ENCODE measurements at places on chromosomes 11 and 22.

DNA sequence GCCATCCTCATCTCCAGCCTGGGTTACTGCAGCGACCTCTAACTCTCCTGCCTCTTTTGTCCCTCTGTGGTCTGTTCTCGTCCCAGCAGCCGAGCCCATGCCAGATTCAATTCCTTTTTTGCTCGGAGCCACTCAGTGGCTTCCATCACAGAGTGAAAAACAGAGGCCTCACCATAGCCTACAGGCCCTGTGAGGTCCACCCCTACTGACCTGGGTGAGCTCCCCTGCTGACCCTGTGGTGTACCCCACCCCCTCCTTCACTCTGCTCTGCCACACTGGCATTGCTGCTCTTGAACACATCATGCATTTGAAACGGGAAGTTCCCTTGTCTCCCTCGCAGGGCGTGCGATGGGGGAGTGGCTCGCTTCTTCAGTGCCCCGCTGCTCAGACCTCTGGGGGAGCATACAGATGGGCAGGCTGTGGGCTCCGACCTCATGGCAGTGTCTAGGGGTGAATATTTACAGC lies 2.1 kb downstream of the AIP start:
- DNase-seq, result peak; percentile 72

DNA sequence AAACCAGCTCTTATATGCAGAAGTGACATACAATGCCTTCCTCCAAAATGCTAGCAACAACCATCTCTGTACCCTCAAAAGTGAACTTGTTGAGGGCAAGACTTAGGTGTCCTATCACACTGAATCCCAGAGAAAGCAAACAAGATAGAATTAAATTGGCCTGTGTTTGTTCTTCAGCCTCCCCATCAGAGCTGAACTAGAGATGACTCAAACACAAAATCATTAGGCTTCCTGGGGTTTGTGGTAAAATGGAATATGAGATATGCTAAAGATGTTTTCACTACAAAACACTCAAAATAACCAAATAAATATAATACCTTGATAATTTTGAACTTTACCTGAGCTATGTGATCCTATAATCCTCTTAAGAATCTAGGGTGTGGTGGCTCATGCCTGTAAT lies 31.6 kb downstream of the ZNF214 start:
- no peak for DNase-seq

DNA sequence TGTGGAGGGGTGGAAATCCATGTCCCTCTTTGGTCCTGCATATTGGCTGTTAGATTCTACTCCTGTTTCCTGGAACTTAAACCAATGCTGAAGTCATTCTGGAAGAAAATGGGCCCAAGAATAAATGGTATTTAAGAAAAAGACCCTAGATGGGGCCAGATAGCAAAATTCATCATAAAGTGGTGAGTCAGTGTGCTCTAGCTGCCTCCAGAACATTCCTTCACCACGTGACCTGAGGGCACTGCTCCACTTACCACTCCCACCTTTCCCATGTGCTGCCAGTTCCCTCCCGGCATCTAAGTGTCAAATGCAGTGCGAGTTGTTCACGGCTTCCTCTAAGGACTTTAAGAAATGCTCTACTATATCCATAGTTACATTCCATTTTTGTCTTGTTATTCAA lies 30.9 kb upstream of the NAP1L4 start:
- no peak for DNase-seq

DNA sequence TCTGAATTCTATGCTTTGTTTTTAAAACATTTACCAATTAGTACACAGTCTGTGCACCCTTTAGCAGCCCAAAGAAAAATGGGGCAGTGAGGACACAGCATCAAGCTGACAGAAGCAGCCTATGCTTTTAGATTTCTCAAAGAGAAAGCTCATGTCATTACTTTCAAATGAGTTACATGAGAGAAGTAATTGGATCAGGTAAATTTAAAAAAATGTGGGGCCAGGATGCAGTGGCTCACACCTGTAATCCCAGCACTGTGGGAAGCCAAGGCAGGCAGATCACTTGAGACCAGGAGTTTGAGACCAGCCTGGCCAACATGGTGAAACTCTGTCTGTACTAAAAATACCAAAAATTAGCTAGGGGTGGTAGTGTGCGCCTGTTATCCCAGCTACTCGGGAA lies 57.7 kb downstream of the APOL5 start:
- no peak for DNase-seq

- no peak for DNase-seq
Measured at GRCh38 chr11:68831124-68831523, 10.6 kb downstream of the CPT1A start.

DNA sequence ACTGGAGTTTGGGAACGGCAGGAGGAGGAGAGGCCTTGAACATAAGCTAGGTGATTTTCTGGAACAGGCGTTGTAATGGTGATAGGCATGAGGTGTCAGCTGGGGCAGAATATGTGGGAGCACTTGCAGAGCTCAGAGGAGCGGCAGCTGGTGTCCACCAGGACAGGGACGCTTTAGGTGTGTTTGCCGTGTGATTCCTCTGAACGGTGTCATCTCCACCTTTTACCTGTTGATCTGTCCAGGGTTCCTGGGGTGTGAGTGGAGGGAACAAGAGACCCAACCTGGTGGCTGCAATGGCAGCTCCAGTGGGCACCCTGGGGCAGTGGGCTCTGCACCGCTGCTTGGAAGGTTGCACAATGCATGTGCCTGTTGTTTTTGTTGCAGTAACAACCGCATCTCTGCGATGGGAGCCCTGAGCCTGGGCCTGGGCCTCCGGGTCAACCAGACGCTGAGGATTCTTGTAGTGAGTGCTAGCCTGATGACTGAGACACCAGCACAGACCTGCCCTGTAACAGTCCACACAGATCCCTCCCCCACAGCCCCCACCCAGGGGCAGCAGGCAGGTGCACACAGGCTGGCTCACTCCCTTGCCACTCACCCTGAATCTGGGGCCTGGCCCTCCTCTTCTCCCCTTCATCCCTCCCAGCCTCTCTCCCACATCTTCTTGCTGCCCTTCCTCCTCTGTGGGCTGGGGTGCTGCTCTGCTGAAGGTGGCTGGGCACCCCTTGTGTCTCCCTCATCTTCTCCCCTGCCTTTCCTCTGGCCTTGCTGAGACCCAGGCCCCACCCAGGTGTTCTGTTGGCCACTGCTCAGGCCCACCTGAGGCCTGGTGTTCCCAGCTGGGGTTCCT lies 9.2 kb downstream of the LRRC74B start:
- DNase-seq, result no peak

GRCh38 chr11:16969010-16969999 lies 44.9 kb downstream of the PLEKHA7 start:
- DNase-seq, result no peak

GRCh38 chr11:20712912-20713311 lies 43.5 kb downstream of the NELL1 start:
- DNase-seq, result no peak

DNA sequence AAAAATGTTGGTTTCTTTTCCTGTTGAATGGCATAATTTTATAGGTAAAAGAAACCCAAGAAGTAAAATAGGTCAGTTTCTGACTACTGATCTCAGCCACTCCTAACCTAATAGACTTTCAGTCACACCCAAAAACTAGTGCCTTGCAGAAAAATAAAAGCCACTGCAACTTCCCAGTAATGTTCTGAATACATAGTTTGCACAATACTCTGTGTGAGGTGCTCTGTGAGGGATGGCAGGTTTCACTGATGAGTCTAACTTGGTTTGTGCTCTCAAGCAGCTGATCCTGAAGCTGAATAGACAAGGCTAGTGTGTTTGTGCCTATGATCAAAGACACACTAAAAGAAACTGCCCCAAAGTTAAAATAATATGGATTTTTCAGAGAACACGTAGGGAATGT lies 758.3 kb downstream of the NELL1 start:
- no peak for DNase-seq

DNA sequence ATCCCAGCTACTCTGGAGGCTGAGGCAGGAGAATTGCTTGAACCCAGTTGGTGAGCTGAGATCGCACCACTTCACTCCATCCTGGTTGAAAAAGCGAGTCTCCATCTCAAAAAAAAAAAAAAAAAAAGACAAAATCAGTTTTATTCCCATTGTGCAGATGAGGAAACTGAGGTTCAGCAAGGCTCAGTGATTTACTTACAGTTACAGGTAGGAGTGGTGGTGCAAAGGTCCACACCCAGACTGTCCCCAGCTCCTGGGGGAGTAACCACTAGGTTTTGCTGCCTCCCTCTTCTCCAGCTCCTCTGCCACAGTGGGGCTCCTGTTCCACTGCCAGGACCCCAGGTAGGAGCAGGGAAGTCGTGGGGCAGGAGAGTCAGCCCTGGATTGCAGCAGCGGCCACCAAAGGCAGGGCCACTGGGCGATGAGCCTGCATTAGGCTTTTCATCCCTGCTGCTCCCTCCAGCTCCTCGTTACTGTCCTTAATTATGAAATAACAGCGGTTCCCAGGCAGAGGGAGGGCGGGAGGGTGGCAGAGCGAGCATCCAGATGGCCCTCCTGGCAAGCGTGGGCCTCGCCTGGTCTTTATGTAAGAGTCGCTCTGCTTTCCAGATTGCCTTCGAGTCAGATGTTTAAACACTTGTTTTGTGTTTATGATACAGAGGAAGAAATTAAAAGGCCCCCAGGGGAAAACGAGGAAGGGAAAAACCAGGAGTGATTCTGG lies 15.5 kb upstream of the RASD2 start:
- DNase-seq, result no peak

DNA sequence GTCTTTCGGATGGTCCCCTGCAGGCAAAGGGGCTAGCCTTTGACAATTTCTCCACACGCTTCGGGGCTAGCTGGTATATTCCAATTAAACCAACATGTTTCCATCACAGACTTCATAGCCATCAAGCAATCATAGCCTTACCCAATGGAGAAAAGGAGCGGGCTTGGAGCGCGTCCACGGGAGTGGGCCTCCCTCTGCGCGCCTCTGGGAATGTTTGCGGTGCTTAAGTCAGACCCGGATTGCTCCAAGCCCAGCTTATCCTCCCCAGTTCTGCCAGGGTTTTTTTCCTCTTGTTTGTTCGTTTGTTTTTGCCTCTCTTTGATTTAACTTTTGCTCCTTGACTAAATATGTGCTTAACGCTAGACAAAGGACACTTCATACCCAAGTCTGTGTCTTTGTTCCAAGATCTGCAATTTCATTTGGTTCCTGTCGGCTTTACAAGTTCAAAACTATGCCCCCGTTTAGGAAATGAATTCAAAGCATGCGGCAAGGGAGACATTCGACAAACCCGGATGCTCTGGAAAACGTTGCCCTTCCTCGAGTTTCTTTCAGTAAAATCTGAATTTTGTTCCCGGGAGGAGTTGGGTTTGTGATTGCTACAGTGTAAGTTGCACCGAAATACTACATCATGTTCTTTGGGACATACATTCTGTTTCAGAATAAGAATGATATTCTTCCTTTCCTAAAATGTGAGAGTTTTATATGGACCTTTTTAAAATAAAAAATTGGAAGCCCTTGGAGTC lies 1.0 kb upstream of the GLB1L2 start:
- DNase-seq, result no peak

DNA sequence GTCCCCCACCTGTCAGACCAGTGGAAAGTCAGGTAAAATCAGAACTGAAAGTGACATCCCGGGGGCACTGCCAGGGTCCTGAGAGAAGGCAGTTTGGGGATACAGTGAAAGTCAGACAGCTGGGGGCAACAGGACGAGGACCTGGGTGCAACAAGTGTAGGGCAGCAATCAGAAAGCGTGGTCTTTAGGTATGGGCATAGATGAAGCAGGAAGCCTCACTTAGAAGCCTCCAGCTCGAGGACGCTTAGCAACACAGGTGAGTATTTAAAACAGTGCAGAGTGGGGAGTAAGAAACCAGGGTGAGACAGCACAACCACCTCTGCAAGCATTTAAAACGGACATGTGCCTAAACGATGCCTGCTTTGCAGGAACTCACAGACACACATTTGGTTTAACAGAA lies 64.6 kb upstream of the POU2AF1 start:
- DNase-seq, result no peak

- DNase-seq, result no peak
Measured at GRCh38 chr22:37259540-37260029, 15.5 kb upstream of the RAC2 start.

DNA sequence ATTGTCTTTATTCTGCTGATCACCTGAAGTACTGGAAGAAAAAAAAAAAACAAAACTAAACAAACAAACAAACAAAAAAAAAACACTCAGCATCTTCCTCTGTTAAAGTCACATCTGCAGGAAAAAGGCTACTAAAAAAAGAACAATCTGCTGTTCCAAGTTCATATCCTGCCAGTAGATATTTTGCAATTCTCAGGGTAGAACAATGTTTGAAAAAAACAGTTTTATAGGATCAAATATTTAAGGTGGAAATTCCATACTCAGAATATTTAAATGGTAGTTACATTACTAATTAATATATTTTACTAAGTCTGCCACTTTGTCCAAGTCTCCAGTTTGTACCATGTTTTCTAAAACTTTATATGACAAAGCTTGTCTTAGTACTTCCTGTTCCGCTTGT lies 175.2 kb downstream of the SBF2 start:
- DNase-seq, result no peak

- DNase-seq, result no peak
Measured at GRCh38 chr11:100866453-100866852, 179.4 kb downstream of the ARHGAP42 start.

- DNase-seq, result no peak
Measured at GRCh38 chr11:45881708-45882368, 3.6 kb upstream of the MAPK8IP1 start.

DNA sequence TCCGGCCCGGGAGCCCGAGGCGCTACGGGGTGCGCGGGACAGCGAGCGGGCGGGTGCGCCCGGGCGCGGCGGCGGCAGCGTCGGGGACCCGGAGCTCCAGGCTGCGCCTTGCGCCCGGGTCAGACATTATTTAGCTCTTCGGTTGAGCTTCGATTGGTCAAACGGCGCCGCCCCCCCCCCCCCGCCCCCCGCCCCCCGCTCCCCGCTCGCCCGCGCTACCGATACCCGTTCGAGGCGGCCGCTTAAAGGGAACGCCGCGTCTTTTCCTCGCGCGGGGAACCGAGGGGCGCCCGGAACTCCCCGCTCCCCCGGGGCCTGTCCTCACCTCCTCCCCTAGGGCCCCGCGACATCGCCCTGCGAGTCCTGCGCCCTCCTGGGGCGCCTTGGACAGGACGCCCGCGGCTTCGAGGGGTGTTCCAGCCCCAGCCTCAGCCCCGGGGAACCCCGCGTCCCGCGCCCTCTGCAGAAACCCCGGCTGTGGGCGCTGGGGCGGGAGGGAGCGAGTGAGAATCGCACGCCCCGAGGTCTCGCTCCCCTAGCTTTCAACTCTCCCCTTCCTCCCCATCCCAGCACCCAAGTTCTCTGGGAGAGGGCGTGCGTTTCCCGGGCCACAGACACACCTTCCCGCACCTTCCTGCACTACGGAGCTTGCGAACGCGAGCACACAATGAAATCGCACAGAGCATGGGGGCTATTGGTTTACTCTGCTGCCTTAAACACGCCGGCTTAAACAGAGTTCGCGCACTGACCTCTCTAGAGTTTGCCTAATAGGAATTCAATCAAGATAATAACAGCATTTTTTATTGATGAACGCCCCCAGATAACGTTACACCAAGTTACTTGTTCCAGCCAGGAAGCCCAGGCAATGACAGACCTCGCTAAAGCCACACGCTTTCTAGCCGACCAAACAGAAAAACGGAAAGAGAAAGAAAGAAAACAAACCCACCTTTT lies at the start of gene BDNF:
BDNF (minus strand) TSS at position 105 of the 951 bp plus-strand sequence. CDS start 41,891 bp downstream, outside the sequence.
- no peak for DNase-seq

GRCh38 chr22:20638507-20638870 lies 131.1 kb downstream of the MED15 start:
- no peak for DNase-seq
